SW480 (cell line): ENCODE measurements at places on chromosomes 1 and 21.
A peak's percentile ranks its signal among the peaks of the same experiment; 100 is the strongest.

GRCh38 chr1:235702412-235702811 lies 52.8 kb upstream of the GNG4 start:
- DNase-seq = no peak

DNA sequence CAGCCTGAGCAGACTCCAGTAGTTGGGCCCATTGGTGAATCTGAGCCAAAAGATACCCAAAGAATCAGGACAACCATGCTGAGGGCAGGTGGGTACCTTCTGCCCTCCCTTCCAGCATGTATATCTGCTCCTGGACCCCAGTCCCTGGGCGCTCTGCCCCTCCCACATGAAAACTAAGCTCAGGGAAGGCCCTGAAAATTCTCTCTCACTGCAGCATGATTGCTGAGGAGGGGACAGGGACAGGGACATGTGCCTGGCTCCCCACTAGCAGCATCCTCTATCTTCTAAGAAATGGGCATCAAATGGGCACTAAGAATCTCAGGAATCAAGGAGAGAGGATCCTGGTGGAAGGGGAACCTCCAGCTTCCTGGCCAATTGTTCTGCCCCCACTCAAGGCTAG lies 446.0 kb downstream of the MATN1 start:
- no peak for DNase-seq

DNA sequence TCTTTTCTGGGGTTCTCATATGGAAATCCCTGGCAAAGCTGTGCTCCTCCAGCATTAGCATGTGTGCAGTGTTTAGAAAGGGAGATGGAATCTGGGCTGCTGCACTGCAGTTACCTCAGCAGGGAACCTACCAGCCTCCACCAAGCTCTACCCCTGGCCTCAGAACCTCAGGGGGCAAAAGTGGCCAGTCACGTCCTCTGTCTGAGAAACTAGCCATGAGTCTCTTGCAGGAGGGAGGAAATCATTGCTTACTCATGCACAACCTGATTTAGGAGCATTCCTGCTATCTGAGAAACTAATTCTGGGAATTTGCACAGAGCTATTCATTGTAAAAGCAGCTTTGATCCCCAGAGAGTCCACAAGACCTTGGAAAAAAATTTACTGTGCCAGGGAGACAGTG lies 80.6 kb upstream of the IPO9 start:
- DNase-seq = no peak

GRCh38 chr1:16012590-16013219 lies 5.1 kb downstream of the HSPB7 start:
- peak; percentile 46 for DNase-seq

- DNase-seq = no peak
Measured at GRCh38 chr1:199041173-199041914, 402.5 kb downstream of the PTPRC start.

GRCh38 chr1:245874942-245875580 lies 632.0 kb downstream of the SMYD3 start:
- no peak for DNase-seq

DNA sequence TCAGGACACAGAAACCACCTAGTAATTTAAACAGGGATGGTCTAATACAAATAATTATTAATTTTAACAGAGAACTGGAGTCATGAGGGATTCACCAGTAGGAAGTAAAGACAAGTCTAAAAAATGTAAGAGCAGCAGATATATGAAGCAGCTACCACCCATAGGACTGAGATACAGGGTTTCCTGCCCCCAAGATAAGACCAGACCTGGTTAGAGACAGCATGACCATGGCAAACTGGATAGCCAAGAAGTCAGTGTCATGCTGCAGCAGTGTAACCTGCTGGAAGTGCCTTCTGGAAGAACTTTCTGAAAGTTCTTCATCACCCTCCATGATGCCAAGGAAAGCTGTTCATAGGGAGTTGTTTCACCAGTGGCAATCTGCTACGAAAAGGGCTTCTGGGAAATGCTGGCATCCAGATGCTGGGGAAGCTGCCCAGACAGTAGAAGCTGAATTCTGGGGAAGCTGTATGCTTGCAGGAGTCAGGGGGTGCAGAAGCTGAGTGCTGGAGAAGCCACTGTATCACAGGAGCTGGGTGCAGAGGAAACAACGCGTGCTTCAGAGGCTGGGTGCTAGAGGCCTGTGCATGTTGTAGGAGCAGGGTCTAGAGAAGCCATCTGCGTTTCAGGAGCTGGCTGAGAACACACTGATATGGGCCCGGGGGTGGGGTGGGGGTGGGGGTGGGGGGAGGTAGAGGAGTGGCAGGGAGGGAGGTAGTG lies 356.4 kb downstream of the DISC1 start:
- DNase-seq = no peak

DNA sequence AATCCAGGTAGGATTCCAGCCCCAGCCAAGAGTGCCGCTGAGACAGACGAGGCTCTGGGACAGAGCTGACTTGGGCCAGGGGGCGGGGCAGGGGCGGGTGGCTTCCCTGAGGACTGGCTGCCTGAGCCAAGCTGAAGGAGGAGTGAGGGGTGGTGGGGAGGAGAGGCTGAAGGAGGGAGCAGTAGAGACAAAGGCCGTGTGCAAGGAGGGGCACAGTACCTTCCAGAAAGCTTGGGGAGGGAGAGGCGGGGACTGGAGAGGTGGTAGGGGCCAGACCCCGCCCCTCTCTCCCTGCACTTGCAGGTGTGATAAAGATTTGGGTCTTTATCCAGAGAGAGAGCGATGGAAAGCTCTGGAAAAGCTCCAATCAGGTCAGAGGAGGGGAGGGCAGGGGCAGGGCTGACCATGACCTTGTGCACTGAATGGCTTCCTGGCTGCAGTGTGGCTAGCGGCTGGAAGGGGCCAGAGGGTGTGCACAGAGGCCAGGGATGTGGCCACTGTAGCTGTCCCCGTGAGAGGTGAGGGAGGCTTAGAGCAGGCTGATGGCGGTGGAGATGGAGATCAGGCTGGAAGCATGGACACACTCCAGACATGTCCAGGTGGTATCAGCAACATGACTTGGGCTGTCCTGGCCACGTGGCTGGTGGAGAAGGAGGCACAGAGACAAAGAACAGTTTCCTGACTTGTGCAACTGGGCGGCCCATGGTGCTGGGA lies 6.7 kb upstream of the EPHA8 start:
- DNase-seq = no peak
